Stimulated activated CD8-positive, alpha-beta memory T cell treated with anti-CD3 and anti-CD28 coated beads, Interleukin-4, amount 100 ng/mL, for 1 hour (primary cell): ENCODE measurements at places on chromosomes 1 and 21.

- no peak for DNase-seq
Measured at GRCh38 chr1:229420224-229420623, 13.7 kb downstream of the ACTA1 start.

DNA sequence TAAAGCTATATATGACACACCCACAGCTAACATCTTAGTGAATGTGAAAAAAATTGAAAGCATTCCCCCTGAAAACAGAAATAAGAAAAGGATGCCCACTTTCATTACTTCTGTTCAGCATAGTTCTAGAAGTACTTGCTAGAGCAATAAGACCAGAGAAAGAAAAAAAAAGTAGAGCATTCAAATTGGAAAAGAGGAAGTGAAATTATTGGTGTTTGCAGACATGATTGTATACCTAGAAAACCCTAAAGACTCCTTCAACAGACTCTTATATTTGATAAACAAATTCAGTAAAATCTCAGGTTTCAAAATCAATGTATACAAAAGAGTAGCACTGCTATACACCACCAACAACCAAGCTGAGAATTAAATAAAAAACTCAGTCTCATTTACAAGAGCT lies 1461.0 kb downstream of the AMY1C start:
- DNase-seq: no peak

DNA sequence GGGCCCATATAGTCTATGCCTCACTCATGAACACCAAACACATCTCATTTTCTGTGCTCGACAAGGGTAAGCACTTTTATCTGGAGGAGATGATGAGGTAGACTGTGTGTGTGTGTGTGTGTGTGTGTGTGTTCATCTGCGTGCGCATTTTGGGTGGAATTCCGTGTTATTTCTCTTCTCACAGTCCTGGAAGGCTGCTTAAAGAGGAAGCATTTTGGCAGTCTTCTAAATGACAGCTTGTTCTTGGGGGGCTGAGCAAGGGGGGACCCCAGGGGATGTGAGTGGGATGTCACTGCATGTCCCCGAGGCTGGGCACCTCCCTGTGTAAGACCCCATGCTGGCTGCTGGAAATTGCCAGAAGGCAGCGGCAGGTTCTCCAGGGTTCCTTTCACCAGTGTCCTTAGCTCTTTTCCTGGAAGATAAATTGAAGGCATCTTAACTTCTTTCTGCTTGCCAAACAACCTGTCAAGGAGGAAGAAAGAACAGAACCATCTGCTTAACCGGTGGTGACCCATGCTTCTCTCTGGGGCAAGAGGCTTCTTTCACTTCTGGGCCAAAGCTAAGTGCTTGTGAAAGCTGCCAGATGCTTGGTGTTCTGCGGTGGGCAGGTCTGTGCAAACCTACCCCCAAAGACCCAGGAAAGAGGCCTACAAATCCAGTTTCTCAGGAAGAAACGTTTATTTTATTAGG lies 9.9 kb upstream of the RD3 start:
- no peak for DNase-seq

DNA sequence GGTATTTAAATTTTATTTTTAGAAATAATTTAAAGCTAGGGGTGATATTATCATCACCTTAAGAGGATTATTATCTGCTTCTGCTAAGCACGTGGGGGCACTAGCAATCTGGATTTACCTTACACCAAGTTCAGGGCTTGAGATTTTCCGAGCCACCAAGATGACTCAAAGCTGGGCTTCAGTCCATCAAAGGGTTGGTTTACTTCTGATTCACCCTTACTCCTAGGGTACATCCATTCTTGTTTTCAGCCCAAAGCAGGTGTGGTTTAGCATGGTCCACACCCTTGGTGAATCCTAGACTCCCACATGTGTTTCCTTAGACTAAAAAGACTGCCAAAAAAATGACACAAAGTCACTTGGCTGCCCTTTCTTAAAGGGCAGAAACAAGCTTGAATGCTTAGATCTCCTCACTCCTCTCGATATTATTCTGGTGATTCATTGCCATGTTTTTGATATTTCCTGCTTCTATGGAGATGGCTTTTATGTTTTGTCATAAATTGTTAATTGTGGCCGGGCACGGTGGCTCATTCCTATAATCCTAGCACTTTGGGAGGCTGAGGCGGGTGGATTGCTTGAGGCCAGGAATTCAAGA lies 9.8 kb upstream of the PRSS38 start:
- no peak for DNase-seq

DNA sequence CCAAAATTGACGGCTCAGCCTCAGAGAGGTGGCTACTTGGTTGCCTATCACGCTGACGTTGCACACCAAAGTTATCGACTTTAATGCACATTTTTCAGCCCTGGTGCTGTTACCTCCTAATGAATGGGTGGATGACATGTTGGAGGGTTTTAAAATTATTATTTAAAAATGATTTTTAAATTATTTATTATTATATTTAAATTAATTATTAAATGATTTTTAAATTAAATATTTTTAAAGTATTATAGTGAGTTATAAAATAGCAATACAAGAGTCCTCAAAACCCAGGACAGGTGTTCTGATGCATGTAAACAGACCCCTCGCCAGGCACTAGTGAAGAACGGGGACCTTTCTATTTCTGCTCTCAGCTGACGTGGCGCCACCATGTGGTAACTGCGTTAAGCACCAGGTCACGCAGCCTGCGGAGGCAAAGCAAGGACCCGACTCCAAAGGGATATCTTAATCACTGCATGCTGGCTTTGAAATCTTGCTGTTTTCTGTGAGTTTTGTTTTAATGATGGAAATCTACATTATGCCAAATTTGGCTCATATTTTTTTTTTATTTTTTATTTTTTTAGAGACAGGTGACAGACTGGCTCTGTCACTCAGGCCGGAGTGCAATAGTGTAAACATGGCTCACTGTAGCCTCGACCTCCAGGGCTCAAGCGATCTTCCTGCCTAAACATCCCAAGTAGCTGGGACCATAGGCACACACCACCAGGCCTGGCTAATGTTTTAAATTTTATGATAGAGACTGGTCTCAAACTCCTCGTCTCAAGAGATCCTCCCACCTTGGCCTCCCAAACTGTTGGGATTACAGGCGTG lies 22.6 kb downstream of the CASP9 start:
- no peak for DNase-seq

DNA sequence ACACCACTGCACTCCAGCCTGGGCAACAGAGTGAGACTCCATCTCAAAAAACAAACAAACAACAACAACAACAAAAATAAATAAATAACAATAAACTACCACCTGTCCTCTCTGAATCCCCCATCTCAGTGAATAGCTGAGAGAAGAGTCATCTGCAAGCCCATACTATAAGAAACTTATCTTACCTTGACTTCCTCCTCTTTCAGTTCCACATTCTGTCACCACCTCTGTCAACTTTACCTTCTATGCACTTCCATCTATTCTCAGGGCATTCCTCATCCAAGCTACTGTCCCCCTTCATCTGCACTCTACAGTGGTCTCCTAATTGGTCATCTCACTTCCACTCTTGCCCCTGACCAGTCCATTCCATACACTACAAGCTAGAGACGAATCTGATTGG lies 58.1 kb downstream of the KIAA0040 start:
- DNase-seq: no peak

DNA sequence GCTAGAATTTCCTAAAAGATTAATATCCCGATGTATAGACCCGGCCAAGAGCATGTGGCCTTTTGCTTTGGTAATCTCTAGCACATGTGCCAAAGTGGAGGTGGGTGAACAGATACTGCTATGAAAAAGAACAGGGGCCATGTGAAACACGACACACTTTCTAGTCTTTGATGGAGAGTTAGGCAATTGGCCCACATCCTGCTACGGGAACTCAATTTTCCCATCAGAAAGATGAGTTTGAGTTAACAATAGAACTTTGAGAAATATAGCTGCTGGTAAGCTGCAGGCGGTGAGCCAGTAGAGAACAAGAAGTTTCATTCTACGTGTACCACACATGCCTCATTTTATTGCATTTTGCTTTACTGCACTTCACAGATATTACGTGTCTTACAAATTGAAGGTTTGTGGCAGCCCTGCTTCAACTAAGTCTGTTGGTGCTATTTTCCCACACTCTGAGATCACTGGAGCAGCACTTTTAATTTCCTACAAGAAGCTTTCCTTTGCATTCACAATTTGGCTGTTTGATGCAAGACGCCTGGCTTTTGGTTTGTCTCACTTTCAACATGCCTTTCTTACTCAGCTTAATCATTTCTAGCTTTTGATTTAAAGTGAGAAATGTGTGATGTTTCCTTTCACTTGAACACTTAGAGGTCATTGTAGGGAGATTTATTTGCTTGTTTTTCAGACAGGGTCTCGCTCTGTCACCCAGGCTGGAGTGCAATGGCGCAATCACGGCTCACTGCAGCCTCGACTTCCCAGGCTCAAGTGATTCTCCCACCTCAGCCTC lies 46.3 kb downstream of the HTR6 start:
- no peak for DNase-seq

DNA sequence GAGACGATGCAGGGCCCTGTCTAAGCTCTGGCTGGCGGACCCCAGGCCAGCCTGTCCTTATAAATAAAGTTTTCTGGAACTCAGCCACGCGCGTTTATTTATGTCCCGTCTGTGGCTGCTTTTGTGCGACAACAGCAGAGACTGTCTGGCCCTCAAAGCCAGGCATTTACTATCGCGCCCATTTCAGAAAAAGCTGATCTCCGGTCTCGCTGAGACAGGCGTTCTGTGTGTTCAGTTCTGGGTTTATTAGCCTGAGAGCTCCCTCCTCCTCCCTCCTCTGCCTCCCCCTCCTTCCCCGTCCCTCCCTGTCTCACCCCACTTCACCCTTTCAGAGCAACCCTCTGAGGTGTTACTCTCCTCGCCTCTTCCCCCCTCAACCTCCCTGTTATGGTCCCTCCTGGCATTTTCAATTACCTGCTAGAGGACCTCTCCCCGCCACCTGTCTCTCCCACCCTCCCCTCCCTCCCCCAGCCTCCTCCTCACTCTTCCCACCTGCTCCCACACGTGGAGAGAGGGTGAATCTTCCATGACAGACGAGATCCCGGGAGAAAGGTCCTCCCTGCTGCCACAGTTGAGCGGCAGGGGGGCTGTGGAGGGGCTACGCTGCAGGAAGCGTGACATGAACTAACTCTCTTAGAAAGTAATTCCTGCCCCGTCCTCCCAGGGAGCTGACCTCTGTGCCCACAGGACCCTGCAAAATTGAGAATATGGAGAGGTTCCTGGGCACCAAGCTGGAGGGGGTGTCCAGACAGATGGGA lies 59.9 kb downstream of the SPSB1 start:
- DNase-seq: no peak

DNA sequence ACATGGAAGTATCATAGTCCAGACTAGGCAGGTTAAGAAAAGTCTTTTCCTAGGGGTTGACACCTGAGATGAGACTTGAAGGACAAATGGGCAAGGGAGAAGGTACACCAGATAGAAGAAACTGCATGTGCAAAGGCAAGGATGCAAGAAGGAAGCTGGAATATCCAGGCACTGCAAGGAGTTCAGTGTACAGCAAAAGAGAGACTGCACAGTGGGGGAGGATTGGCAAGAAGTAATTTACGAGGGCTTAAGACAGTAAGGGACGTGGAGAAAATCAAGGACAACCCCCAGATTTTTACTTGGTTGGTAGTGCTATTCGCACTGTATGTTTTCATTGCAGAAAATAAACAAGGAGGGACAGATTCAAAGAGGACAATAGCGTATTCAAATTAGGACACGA lies 58.5 kb downstream of the DNM3 start:
- DNase-seq: no peak

DNA sequence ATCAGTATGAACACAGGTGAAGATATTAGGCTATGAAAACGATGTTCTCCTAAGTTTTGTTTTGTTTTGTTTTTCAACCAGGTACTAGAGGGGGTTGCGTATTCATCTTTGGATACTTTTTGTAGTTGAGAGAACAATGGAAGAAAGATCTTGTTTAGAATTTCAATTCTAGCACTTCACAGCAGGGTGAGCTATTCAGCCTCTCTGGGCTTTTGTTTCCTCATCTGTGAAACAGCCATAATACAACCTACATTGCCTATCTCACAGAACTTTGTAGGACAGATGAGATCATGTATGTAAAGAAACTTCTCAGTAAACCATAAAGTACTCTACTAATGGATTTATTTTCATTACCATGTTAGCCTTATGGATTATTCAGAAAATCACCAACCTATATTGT lies 199.5 kb downstream of the GPATCH2 start:
- no peak for DNase-seq

- DNase-seq: no peak
Measured at GRCh38 chr1:152505083-152505482, 5.5 kb upstream of the LCE5A start.

GRCh38 chr1:30920827-30921226 lies 12.3 kb upstream of the SDC3 start:
- no peak for DNase-seq

DNA sequence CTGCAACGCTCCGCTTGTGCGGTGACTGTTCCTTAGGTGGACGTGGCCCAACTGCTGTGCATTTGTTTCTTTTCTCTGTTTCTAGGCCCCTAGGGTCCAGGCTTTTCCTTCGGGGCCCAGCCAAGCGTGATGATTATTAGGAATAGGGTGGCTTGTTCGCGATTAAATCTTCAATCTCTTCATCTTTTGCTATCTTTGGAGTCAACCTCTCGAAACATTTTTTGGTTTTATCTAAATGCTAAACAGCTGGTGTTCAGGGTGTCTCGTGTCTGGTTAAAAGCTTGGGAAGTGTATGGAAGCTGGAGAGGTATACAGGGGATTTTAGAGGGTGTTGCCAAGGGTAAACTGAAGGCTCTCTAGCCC lies 844 bp upstream of the PLD5 start:
- DNase-seq: no peak

DNA sequence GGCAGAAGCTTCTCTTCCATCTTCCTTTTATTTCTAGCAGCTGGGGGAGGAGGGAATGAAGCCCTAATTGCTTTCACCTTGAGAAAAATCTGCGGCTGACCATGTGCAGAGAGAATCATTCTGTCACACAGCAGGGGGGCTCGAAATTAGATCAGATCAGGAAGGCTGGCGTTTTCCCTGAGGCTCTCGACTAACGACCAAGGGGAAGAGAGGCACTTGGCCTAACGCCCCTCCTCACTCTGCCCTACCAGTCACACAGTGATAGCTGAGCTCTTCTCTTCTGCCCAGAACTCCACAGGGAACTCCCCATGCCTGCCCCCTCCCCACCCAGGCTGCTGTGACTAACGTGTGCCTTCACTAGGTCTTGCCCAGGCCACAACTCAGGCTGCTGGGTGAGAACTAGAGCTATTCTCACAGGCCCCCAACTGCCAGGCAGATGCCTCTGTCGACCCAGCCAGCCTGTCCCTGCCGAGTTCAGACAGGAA lies 26.5 kb upstream of the KHDRBS1 start:
- no peak for DNase-seq

GRCh38 chr1:181640956-181641355 lies 157.6 kb downstream of the CACNA1E start:
- DNase-seq: no peak

DNA sequence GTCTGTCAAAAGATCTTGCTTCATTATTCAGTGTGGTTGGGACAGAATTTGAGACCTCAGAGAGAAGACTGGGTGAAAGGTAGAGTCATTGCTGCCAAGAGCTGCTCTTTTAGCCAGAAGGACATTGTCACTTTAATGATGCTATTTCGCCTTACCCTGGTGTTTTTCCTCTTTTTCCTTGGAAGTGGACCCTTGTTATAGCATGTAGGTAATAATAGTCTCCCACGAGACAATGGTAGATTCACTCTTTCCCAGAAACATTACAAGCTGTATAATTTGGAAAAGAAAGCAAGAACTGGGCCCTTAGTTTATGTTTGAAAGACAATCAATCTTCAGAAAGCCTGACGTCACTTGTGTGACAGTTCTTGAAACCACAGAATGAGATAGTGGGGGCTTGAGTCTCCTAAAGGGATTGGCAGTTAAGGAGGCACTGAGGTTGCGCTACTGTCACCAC lies 3.8 kb downstream of the SERTAD4 start:
- no peak for DNase-seq
